LHCN-M2 (cell line): ENCODE measurements at places on chromosomes 6 and 20. TPM values are rescaled to one million over a fixed set of nuclear protein-coding genes. Genes with fewer than 3 reads are reported as not detected.

Gene ALDH8A1
- 0.06 TPM in 1 of 2 replicates, not detected in the other for total RNA-seq

Gene PHACTR1
- total RNA-seq: 11.0 and 12.0 TPM in 2 replicates

Gene SESN1
- total RNA-seq: 29.6 and 30.4 TPM in 2 replicates

Gene HLA-DOB
- not detected in 2 replicates for total RNA-seq

Gene ACTL10
- total RNA-seq: 0.11 and 0.96 TPM in 2 replicates

Gene TREML2
- not detected in 2 replicates for total RNA-seq

Gene PSORS1C1
- 0.64 and 0.69 TPM in 2 replicates for total RNA-seq

Gene SLC25A27
- 0.58 and 2.1 TPM in 2 replicates for total RNA-seq

Gene STX11
- total RNA-seq: 4.8 and 7.4 TPM in 2 replicates

Gene SYNCRIP
- total RNA-seq: 107 and 121 TPM in 2 replicates

Gene BMP7
- total RNA-seq: not detected in 2 replicates

Gene LY6G6D
- not detected in 2 replicates for total RNA-seq

- no peak for DNase-seq
These were observed 53.2 kb downstream of the FAM8A1 start for GRCh38 chr6:17653198-17653882.

DNA sequence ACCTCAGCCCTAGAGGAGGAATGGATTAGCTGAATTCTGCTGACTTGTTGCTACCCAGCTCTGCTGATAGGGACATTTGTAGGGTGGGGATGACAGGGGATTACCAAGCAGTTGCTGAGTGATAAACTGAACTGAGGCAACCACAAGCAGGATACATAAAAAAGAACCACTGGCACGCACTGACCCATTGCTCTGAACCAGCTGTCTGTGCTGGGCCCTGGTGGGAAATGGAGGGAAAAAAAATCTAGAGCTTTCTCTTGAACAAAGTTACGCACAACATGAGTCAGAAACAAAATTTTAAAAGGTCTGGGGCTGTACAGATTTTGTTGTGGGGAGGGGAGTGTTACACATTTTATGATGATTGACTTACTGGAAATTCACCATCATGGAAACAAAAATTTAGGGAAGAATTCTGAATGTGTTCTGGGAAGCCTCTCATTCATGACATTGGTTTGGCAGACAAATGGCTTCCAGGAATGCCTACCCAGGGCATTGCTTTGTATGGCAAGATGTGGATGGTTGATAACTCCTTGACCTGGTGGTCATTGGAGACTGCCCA lies 37.7 kb downstream of the FOXO3 start:
- peak; percentile 99 for DNase-seq

DNA sequence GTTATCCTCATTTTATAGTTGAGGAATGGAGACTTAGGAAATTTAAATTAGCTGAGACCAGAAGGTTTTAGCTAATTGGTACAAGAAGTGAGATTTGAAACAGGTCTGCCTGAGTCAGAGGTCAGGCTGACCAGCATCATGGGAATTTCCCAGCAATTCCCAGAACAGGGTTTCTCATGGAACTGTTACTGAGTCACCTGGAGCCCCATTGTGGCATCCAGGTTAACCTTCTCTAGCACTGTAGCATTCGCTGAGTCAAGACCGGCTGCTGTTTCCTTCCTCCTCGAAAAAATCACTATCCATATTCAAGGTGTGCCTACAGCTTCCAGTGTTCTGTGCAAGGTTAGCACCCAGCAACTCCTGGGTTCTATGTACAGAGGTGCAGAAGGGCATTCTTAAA lies 238.0 kb upstream of the MAN1A1 start:
- peak; percentile 19 for DNase-seq

DNA sequence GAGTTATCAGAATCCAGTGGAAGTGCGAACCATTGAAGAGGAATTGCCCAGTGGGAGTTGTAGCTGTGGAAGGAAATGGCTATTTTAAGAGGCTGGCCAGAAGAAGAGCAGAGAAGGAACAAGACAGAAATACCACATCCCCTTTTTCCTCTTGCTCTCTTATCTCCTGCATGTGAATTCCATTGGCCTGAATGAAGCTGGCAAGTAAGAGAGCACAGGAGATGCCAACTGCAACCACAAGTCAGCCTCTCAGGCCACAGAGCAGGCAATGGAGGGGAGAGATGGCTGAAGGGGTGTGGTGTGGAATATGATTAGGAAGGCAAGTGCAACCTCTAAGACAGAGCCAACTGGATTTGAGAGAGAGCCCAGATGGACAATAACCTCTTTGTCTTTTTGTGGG lies 362.7 kb upstream of the IMPG1 start:
- no peak for DNase-seq

- DNase-seq: peak; percentile 56
These were observed 33.2 kb downstream of the ANKS1A start for GRCh38 chr6:34922177-34922663.

DNA sequence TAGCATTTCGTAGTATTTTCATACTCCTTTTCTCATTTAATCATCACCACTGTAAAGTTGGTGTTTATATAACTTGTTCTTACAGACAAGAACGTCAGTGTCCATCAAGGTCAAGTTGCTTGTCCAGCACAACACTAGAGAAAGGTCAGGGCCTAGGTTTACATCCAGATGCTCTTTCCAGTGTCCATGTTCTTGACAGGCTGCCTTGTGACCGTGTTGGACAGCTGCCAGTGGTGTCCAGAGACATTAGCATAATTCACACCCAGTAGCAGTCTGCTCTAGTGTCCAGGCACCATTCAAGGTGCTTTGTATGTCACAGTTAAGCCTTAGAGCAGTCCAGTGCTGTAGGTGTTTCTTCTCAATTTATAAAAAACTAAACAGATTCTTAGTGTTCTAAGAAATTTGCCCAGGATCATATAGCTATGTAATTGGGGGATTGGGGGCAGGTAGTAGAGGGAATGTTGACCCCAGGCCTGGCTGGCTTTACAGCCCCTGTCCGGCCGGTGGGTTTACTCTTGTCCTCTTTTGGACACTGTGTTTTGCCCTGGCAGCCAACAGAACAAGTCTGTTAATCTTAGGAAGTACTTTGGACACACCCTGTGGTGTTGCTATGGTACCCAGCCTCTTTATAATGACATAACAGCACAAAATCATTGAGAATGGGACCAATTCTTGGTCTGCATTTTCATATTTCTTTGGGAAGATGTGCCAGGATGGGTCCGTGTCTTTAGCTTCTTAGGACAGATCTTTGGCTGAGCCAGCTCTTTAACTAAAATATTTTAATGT lies 8.0 kb downstream of the STK35 start:
- peak; percentile 31 for DNase-seq

GRCh38 chr6:42241915-42242314 lies 24.3 kb upstream of the MRPS10 start:
- DNase-seq: no peak

DNA sequence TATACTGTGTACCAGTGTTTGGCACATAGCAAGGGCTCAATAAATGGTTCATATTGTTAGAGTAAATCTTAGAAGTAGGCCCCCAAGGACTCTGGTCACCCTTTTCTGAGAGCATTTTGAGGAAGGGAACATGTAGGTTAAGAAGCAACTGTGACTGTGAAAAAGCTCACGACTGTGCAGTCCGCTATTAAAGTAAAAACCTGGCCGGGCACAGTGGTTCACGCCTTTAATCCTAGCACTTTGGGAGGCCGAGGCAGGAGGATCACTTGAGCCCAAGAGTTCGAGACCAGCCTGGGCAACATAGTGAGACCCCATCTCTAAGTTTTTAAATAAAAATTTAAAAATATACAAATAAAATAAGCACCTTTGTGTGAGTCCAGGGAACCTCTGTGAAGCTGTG lies 5.0 kb downstream of the ZDHHC14 start:
- DNase-seq: no peak

GRCh38 chr20:47125758-47126591 lies 230.5 kb downstream of the ZMYND8 start:
- peak; percentile 72 for DNase-seq

GRCh38 chr6:116374586-116374985 lies 3.8 kb downstream of the DSE start:
- no peak for DNase-seq

DNA sequence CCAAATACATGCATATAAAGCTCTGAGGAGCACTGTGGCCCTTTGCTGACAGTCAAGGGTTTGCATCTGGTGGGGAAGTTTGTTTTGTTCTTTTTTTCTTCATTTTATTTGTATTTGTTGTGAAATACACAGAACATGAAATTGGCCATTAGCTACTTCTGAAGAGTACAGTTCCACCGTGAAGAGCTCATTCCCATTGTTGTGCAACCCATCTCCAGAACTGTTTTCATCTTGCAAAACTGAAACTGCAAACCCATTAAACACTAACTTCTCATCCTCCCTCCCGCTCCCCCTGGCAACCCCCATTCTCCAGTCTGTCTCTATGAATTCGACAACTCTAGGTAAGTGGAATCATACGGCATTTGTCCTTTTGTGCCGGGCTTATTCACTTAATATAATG lies 231.3 kb downstream of the TFAP2C start:
- DNase-seq: no peak

- no peak for DNase-seq
These were observed 352.5 kb downstream of the MAFB start for GRCh38 chr20:40336533-40336932.

GRCh38 chr6:16190214-16190613 lies 48.2 kb upstream of the GMPR start:
- no peak for DNase-seq

DNA sequence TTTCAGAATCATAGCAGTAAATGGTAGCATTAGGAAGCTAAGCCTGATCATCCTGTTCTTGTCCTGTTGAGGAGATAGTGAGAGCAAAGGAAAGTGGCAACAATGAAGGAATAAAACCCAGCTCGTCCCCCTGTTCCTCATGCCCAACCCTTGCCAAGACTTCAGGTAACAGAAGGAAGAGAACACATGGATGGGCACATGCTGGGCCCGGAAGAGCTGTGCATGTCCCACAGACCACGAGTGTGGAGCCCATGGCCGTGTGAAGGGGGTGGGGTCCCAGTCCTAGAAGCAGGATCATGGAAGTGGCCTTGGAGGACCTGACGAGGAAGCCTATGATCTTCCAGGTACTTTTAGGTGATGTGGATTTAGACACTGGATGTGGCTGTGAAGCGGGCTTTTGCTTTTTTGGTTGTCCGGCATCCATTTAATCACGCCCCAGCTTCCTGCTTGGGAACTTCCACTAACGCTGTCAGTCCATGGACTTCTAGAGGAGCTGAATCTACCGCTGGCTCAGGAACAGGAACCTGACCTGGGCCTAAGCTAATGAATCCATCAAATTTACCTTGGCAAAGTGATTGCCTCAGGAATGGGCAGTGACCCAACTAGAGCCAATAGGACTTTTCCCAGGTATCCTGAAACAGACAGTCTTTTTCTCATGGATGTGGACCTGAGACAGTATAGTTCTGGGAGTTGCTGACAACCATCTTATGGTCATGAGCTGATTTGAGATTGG lies 79.3 kb upstream of the ARMC2 start:
- DNase-seq: no peak

GRCh38 chr20:63733579-63734081 lies 2.8 kb upstream of the LIME1 start:
- no peak for DNase-seq

GRCh38 chr6:119145111-119145510 lies 66.6 kb upstream of the FAM184A start:
- DNase-seq: no peak

- no peak for DNase-seq
These were observed 547 bp downstream of the SAMD5 start for GRCh38 chr6:147508866-147509608.

DNA sequence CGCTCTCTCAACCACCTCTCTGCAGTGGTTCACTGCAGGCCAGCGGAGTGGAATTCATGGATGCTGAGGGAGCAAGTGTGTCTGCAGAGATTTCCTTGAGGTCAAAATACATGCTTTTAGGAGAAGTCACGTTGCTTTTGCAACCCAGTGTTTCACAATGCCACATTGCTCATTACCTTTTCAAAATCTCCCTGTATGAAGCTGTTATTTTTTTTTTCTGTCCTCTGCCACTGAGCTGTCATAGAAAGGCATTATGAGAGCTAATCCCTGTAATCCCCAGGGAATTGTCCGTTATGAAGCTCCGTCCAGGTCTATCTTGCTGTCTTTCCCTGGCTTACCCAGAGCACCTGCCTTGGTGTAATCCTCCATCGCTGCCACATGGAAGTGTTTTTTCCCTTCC lies 60.5 kb upstream of the SLC22A23 start:
- peak; percentile 90 for DNase-seq

- no peak for DNase-seq
These were observed 32.9 kb upstream of the RPL7L1 start for GRCh38 chr6:42846505-42846904.

GRCh38 chr6:20712011-20712410 lies 177.8 kb downstream of the CDKAL1 start:
- DNase-seq: peak; percentile 5

GRCh38 chr6:7905416-7905815 lies 5.2 kb downstream of the TXNDC5 start:
- DNase-seq: no peak

- no peak for DNase-seq
These were observed 113.5 kb downstream of the SLC35B3 start for GRCh38 chr6:8321671-8322404.

GRCh38 chr6:166620478-166621113 lies 6.5 kb downstream of the RPS6KA2 start:
- DNase-seq: peak; percentile 20

- no peak for DNase-seq
These were observed 134.8 kb upstream of the PHACTR3 start for GRCh38 chr20:59469267-59470252.

- peak; percentile 59 for DNase-seq
These were observed 655.4 kb upstream of the PTCHD4 start for GRCh38 chr6:48766349-48766748.

DNA sequence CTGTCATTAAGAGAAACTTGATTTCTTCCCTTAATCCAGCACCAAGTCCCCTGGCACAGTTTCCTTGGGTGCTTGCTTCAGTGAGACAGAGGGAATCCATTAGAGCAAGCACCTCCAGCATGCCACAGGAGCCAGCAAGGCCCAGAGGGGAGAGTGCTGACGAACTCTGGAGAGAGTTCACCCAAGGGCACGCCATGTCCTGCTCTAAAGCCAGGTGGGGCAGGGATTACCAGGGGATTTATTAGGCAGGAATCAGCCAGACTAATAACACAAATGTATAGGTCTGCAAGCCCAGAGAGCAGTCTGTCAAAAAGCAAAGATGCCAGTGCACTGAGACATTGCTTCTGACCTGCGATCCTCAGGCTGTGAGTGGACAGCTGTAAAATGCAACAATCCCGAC lies 155.4 kb upstream of the SYNDIG1 start:
- no peak for DNase-seq

DNA sequence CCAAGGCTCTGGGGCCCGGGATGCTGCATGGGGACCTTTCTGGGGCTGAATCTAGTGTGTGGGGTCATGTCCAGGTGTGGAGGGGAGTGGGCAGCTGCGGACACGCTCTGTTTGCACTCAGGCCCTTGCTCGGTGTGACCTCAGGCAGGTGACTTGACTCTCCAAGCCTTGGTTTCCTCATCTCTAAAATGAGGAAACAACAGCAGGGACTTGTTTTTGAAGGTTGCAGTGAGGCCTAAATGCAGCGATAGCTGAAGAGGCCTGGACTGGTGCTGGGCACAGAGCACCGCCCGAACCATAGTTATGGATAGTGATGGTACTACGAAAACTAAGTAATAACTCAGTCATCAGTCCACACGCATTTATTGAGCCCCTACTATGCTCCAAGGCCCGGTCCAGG lies 91.8 kb downstream of the NOL4L start:
- no peak for DNase-seq

GRCh38 chr20:4891997-4892396 lies 109.3 kb downstream of the SLC23A2 start:
- no peak for DNase-seq

GRCh38 chr6:64996301-64996700 lies 710.7 kb downstream of the EYS start:
- DNase-seq: no peak
